ENCODE measurements at places on chromosomes 7 and 10.
A peak's percentile ranks its signal among the peaks of the same experiment; 100 is the strongest.

DNA sequence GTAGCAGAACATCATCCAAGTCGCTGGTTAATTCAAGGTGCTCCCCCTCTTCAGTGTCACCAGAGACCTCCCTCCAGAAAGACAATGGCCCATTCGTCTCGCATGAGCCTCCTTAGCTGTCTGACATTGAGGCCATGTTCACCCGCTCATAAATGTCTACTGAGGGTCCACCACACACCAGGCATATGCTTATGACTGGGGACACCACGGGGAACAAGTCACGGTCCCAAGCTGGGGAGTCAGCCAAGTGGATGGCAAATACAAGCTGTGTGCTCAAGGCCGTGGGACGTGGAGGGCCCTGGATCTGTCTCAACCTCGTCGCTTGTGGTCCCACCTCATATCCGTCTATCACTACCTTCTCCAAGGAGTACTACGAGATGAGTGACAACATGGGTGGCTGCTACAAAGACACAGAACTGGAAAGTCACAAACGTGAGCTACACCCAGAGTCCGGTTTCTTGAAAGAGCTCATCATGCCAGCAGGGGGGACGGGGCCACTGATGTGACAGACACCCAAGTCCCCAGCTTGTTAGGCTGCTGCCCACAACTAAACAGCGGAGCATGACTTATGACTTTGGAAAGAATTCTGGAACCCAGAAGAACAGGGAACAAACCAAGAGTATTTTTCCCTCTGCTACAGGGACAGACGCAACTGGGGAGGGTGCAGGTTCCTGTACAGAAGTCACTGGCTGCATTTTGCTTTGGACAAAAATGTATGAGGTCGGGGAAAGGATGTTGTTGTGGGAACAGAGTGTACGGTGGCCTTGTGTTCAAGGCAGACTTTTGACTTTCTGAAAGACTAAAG is 189.6 kb downstream of the COBL start:
- DNase-seq: no peak

DNA sequence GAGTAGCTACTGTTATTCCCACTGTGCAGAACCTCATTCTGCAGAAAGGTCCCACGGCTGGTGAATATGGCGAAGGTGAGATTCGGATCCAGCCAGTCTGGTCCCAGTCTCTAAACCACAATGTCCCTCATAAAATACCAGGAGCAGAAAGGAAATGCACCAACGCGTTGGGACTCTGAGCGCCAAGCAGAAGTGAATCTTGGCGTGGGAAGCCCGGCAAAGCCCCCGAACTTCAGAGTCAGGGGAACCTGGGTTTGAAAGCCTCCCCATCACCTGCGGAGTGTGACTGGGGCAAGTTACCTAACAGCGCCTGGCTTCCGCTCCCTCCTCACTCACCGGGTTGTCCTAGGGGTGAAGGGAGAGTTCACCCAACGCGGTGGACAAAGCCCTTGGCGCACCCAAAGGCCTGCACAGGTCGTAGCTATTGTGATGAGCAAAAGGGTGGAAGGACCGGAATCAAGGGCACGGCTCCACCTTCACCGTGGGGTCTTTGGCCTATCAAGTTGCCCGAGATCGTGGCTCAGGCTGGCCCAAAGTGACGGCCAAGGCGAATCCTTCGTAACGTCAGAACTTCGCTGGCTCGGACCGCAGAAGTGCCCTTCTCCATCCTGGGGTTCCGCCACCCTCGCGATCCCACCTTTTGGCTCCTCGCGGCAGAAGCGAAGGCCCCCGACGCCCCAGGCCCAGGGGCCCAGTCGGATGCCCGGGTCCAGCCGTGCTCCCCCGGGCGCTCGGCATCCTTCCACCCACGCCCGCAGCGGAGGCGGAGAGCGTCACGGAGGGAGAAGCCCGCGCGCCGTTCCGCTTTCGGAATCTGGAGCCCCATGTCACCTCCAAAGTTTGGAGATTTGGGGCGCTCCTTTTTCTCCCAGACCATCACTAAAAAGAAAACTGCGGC is 811 bp downstream of the RGS10 start:
- no peak for DNase-seq

- peak; percentile 64 for DNase-seq
Measured at GRCh38 chr7:102236592-102237287, 49.9 kb upstream of the SH2B2 start.

DNA sequence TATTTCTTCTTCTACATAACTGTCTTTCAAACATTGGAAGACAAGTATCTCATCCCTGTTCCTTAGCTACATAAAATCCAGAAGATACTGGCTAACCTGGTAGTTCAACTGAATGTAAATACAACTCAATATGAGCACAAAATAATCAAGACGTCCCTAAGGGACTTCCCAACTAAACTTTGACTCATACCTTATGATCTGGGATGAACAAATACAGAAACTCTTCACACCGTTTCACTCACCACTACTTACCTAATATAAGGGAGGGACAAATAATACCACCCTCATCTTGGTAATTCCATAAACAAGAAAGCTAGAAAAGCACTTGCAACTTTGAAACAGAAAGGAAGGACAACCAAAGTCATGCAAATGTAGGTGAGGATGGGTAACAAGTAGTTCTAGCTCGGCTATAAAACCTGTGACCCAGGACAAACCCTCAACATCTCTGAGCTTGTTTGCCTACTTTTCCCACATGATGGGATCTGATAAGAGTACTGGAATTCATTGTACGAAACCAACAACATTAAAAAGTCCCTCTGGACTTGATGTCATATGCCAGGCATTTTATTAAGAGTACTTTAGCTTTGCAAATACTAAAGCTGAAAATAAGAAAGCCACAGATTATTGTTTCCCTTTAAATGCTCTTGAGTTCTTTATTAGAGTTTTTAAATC is 121.9 kb downstream of the STRA8 start:
- DNase-seq: no peak

- no peak for DNase-seq
Measured at GRCh38 chr10:88499569-88500470, 83.3 kb downstream of the RNLS start.

DNA sequence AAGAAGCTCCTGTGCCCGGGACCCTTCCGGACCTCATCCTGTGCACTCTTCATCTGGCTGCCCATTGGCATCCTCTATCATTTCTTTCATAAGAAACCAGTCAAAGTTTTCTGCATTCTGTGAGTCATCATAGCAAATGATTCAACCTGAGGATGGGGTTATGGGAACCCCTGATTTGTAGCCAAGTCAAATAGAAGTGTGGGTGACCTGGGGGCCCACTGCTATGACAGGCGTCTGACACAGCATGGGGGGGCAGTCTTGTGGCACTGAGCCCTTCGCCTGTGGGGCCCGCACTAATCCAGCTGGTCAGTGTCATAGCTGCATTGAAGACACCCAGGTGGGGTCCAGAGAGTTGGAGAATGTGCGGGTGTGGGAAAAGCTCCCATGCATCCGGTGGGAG is 230.4 kb downstream of the USP6NL start:
- no peak for DNase-seq

DNA sequence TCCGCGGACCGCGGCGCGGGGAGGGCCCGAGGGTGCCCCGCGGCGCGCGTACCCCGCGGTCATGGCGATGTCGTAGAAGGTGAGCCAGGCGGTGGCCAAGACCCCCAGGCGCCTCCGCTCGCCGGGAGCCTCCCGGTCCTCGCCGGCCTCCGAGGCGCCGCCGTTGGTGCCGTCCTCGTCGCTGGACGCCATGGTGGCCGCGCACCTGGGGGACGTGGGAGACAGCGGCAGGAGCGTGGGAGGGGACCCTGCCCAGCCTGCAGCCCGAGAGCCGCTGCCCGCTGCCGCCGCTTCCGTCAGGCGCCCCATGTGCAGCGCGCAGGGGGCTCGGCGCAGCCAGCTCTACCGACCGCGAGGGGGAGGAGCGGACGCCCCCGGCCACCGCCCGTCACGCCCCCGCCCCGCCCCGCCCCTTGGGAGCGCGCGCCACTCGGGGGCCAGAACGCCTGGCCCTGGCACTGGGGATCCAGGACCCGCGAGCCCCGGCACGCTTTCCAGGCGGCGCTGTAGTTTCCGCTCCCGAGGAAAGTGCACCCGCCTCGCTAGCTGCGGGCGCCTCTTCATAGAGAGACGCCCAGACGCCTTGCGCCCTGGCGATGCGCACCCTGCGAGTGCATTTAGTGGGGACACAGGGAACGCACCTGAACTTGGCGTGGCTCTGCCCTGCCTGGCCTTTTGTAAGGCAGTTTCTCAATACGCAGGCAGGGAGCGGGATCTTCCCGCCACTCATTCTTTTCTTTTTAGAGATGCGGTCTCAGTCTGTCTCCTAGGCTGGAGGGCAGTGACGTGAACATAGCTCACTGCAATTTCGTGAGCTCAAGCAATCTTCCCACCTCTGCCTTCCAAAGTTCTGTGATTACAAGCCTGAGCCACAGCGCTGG is at the start of gene HACD1:
TSS of gene HACD1 (minus strand) at position 344 of the 881 bp plus-strand sequence. CDS start at position 309, 35 bp downstream.
- DNase-seq: peak; percentile 61

GRCh38 chr7:55912748-55913158 is 25.5 kb downstream of the ZNF713 start:
- peak; percentile 75 for DNase-seq

DNA sequence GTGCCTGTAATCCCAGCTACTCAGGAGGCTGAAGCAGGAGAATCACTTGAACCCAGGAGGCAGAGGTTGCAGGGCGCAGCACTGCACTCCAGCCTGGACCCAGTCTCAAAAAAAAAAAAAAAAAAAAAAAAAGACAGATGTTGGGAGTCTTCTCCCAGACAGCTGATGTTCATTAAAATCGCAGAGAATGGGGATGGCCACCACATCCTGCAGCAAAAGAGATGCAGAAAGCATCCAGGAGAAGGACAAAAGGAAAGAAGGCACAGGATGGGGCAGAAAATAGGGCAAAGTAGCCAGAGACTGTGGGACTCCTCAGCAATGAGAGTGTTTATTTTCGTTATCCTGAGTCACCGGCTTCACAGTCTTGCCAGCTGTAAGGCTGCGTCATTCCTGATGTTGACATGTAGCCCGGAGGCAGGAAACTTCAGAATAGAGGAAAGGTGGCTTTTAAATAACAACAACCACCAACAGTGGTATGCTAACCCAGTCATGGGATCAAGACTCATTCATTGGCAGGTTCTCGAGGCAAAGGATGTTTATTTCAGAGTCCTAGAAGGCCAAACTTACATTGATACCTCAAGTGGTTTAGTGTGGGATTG is 149.5 kb upstream of the SVIL start:
- no peak for DNase-seq

All from globus pallidus (tissue), 1 donor.